A549 treated with RU486 at 1 μM for 4 hours (cell line): ENCODE measurements at places on chromosomes 6 and 20. TPM values are rescaled to one million over a fixed set of nuclear protein-coding genes. Genes with fewer than 3 reads are reported as not detected.

ACSS1 gene
- total RNA-seq: 7.4 to 12.0 TPM (median 10.9 TPM) in 5 replicates

ANGPT4 gene
- 0.03 TPM in 1 of 5 replicates, not detected in the others for total RNA-seq

SNAP25 gene
- 9.3 to 20.3 TPM (median 18.1 TPM) in 5 replicates for total RNA-seq

SIM1 gene
- not detected in 5 replicates for total RNA-seq

TCP11 gene
- not detected in 5 replicates for total RNA-seq

LINC00237 gene
- not detected in 5 replicates for total RNA-seq

HCRTR2 gene
- not detected in 5 replicates for total RNA-seq

TOX2 gene
- 8.9 to 10.2 TPM (median 9.4 TPM) in 5 replicates for total RNA-seq

EEF1A1 gene
- total RNA-seq: 7,070 to 9,476 TPM (median 7,700 TPM) in 5 replicates

ENPP5 gene
- total RNA-seq: not detected in 5 replicates

CST3 gene
- 228 to 416 TPM (median 390 TPM) in 5 replicates for total RNA-seq

LPIN3 gene
- 7.5 to 12.1 TPM (median 8.4 TPM) in 5 replicates for total RNA-seq

FYN gene
- total RNA-seq: 4.5 to 8.5 TPM (median 4.9 TPM) in 5 replicates

CTAGE9 gene
- total RNA-seq: not detected in 5 replicates

LYRM4 gene
- total RNA-seq: 26.7 to 36.6 TPM (median 31.0 TPM) in 5 replicates

NR2E1 gene
- 0.03 TPM in 1 of 5 replicates, not detected in the others for total RNA-seq

GHRH gene
- not detected in 5 replicates for total RNA-seq

E2F1 gene
- 21.9 to 33.6 TPM (median 32.9 TPM) in 5 replicates for total RNA-seq

RAET1E gene
- total RNA-seq: 2.0 to 3.2 TPM (median 3.0 TPM) in 5 replicates

MAS1 gene
- not detected in 5 replicates for total RNA-seq

SCRT2 gene
- total RNA-seq: not detected in 5 replicates

RBM38 gene
- 23.0 to 37.3 TPM (median 35.1 TPM) in 5 replicates for total RNA-seq

TREM1 gene
- 0.22 TPM in 1 of 5 replicates, not detected in the others for total RNA-seq

MAFB gene
- 0.05 to 0.11 TPM (median 0.07 TPM) in 5 replicates for total RNA-seq

SLC35F1 gene
- 0.02 TPM in 1 of 5 replicates, not detected in the others for total RNA-seq

HLA-DRA gene
- total RNA-seq: not detected in 5 replicates

TP53TG5 gene
- not detected in 5 replicates for total RNA-seq

FOXF2 gene
- total RNA-seq: 18.5 to 28.8 TPM (median 27.8 TPM) in 5 replicates

ZBP1 gene
- 0.07 to 0.10 TPM in 2 of 5 replicates, not detected in the others for total RNA-seq

LHFPL5 gene
- total RNA-seq: 0.05 TPM in 1 of 5 replicates, not detected in the others

TTK gene
- 7.7 to 23.1 TPM (median 20.0 TPM) in 5 replicates for total RNA-seq

LRFN2 gene
- total RNA-seq: not detected in 5 replicates

FAM83C gene
- 0.05 to 0.13 TPM (median 0.09 TPM) in 4 of 5 replicates, not detected in the other for total RNA-seq

TDRD6 gene
- total RNA-seq: not detected in 5 replicates

LTA gene
- total RNA-seq: 0.10 TPM in 1 of 5 replicates, not detected in the others

DUSP15 gene
- total RNA-seq: 0.57 to 1.8 TPM (median 0.95 TPM) in 5 replicates
